LoVo (cell line): ENCODE measurements at places on chromosomes 2 and 18.

GRCh38 chr2:138365581-138365980 is 136.0 kb upstream of the SPOPL start:
- no peak for DNase-seq

DNA sequence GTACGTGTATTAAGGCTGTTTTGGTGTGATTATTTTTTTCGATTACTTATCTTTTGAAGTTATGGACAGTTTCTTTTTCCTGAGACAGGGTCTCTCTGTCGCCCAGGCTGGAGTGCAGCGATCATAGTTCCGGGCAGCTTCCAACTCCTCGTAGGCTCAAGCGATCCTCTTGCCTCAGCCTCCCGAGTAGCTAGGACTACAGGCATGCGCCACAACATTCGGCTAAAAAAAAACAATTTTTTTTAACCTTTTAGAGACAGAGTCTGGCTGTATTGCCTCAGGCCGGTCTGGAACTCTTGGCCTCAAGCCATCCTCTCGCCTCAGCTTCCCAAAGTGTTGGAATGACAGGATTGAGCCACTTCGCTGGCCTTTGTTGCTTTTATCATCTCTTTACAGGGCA is 945 bp downstream of the HAT1 start:
- DNase-seq, result peak; percentile 32

- peak; percentile 77 for DNase-seq
Observed at GRCh38 chr2:24049485-24050021, at the start of gene FKBP1B. TSS of gene FKBP1B (plus strand) at chr2:24049741. CDS start at chr2:24049850, 109 bp downstream.

DNA sequence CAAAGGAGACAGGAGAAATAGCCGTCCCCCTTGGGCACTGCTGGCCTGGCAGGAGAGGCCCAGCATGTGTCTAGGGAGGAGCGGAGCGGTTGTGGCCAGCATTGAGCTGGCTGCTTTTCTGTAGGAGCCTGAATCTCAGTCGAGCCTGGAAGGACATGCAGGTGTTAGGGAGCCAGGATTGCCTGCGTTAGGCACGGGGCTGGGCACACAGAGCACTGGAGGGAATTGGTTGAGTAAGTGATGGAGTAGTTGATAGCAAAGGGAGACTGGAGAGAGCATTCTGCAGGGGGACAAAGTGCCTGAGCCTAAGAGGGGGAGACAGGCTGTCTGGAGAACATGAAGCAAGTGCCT is 22.8 kb downstream of the ASAP2 start:
- DNase-seq, result no peak

GRCh38 chr2:82043867-82044266 is 1739.3 kb upstream of the LRRTM1 start:
- DNase-seq, result no peak

GRCh38 chr2:130892793-130893785 is 56.4 kb downstream of the ARHGEF4 start:
- DNase-seq, result no peak

GRCh38 chr2:55901322-55901721 is 22.3 kb downstream of the EFEMP1 start:
- DNase-seq, result peak; percentile 33

DNA sequence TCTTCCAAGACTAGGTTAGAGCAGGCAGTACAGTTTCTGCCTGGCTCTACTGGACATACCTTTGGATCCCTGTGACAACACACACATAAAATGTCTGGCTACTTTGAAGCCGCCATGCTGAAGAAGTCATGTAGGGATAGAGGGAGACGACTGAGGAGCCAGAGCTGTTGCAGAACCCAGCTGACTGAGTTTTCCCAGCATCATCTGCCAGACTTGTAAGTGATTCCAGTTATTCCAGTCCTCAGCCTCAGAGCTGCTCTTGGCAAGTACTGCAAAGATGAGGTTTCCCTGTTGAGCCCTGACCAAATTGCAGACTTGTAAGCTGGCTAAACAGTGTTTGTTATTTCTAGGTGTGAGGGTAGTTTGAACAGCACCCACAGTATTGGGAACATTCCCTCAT is 31.5 kb upstream of the TSPYL6 start:
- DNase-seq, result no peak

GRCh38 chr2:81324046-81324445 is 1019.5 kb upstream of the LRRTM1 start:
- no peak for DNase-seq

DNA sequence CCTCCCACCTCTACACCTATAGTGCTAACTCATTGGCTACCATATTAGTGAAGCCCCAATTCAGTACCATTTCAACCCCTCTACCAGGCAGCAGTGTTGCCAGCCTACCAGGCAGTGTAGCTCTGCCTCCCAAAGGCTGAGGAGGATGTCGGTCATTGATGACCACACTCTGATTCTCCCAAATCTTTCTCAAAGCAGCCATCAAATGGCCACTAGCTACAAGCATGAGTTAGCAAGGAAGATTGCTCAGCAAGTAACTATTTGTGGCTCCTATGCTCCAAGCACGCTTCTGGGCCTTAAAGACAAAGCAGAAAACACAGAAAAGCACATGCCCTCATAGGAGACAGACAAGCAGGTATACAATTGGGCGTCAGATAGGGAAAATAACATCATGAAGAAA is 42.7 kb upstream of the AFF3 start:
- no peak for DNase-seq

DNA sequence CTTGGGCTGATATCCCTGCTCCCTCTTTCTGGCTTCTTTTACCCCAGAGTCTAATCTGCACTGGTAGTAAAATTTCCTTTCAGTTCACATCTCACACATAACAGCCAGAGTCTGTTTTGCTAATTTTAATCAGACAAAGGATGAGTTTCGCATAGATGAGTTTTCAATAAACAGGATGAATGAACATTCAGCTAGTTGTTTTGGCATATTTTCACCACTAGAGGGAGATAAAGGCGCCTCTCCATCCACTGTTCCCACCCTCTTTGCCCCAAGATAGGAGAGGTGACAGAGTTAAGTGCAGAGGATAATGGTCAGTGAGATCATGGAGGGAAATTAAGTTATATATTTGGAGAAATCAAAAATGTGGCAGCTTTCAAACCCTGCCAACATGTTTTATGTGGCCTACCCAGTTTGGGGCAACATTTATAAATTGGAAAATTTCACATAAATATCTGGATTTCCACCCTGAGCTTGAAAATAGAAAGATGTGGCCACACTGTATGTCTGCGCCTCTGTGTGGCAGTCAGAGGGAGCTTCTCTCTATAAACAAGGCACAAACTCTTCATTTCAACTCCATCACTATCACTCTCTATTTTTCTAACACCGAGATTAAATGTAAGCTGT is 48.5 kb upstream of the DTNA start:
- DNase-seq, result peak; percentile 47

GRCh38 chr2:55916473-55917049 is 7.0 kb downstream of the EFEMP1 start:
- DNase-seq, result no peak

GRCh38 chr18:3213300-3214059 is 6.3 kb downstream of the MYOM1 start:
- no peak for DNase-seq

DNA sequence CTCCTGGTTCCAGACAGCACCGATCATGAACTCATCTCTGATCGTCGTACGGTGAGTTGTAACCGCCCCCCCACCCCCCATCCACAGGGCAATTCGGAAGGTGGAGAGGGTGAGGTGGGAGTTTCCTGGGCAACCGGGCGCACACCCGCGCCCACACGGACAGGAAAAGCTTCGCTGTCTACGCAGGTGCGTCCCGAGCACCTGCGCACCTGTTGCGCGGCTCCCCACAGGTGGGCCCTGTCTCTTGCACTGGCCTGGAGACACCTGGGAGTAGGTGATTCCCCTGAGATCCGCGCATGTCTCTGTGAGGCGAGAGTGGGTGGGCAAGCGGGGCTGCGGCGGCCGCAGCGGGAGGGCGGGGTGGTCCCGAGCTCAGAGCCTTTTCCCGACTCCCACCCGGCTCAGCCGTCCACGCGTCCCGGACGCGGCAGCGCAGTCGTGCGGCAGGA is 459 bp upstream of the ATP6V1C2 start:
- no peak for DNase-seq

DNA sequence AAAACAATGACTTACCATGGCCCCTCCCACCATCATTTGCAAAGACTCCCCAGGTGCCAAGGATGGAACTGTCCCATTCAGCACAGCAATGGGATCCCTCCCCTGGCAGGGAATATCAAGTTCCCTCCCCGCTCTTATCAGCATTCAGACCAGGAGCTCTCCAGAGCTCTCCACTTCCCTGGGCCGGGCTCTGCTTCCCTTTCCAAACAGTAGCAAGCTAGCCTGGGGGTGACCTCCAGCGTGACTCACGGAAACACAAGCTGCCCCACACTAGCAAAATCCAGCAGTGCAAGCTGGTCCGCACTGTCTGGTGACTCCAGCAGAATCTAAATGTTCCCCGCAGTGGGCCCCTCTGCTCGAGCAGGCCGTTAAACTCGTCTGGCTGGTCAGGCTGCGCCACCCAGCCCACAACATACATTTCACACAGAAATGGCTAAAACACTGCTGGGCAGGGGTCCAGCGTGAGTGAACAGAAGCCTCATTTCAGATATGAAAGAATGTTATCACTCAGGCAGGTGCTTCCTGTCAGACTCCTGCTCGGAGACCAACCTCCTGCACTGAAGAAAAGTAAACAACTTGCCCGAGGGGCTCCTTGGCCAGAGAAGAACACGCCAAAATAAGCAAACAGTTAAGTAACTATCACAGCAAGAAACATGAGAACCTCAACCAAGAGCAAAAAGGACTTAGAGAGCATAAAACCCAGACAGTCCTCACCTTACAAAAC is 33.9 kb downstream of the STAT1 start:
- no peak for DNase-seq

DNA sequence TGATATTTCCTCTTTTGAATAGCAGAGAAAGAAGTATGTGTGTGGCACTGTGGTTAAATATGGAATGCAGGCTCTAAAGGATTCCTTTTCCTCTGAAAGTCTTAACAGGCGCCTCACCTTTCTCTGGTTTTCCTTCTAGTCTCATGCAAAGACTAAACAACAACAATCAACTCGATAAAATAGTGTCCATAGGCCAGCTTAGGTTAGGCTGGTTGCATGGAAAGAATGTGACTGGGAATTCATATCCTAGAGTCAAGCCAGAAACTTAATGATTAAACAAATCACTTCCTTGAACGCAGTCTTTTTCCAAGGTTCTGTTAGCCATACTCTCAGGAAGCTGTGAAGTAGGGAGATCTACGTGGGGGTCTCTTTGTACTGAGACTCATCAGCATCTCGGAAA is 800.8 kb upstream of the ID2 start:
- no peak for DNase-seq

GRCh38 chr2:107727318-107727717 is 99.4 kb upstream of the RGPD4 start:
- DNase-seq, result no peak
